ENCODE measurements at places on chromosomes 12 and 14. TPM values are rescaled to one million over a fixed set of nuclear protein-coding genes. Genes with fewer than 3 reads are reported as not detected.

GRCh38 chr14:104138098-104138717 is at the start of gene KIF26A:
Gene KIF26A, plus strand, starts transcription at chr14:104138587. Its CDS starts 136 bp downstream, at chr14:104138723.
- peak within 1 kb of the TSS; percentile 54 for H3K4me3 ChIP-seq
- peaks cover 65% of the 10 kb centered on the region for H3K4me1 ChIP-seq
- H3K27me3 ChIP-seq, result peaks cover 49% of the 10 kb centered on the region
- peak; percentile 78 for DNase-seq
- no peaks in the 10 kb centered on the region for H3K36me3 ChIP-seq
- H3K27ac ChIP-seq, result peak within 1 kb of the TSS; percentile 71

DNA sequence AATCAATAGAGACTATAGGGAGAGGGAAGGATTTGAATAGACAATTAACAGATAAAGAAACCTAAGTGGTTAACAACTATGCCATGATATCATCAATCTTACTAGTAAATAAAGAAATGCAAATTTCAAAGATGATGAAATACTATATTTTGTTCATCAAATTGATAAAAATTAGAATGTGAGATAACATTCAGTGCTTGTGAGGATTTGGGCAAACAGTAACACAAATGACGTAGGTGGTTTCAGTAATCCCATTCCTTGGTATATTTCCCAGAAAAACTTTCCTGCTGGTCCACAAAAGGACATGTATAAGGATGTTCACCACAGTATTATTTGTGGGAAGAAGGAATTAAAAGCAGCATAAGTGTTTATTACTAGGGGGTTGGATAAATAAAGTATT is 136.0 kb downstream of the ERC1 start:
- no peaks in the 10 kb centered on the region for H3K36me3 ChIP-seq
- H3K4me1 ChIP-seq, result no peaks in the 10 kb centered on the region
- H3K4me3 ChIP-seq, result no peak overlapping the region
- H3K27ac ChIP-seq, result no peak overlapping the region
- DNase-seq, result no peak
- H3K27me3 ChIP-seq, result no peaks in the 10 kb centered on the region

The CFAP54 gene
- 2.6 TPM for total RNA-seq

DNA sequence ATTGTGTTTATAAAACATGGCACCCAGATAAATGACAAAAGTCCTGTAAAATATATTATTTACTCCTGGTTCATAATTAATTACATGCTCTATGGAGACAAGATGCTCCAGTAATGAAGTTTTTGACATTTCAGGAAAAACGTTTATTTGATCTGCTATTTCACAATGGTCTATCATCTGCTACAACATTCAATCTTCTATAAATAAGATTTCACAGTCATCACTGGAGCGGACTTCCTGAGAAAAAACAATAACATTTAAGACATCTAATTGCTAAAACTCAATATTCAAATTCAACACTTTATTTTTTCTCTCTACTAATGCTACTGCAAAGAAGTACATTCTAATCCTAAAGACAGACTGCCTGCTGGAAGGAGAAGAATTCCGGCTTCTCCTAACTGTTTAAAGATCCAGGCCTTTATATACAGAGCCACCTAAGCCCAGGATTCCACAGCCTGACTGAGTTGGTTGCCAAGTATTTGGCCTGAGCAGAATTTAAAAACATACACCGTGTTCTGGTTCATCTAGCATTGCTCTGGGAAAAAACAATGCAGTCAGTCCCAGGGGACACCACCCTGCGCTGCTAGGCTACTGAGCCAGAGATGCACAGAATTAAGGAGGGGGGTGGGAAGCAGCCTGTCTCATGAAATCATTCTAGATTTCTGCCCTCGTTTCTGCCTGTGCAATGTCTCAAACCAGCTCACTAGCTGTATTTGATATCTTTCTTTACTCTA is 58.0 kb downstream of the TMTC1 start:
- H3K36me3 ChIP-seq, result no peaks in the 10 kb centered on the region
- no peaks in the 10 kb centered on the region for H3K27me3 ChIP-seq
- peak overlapping the region; percentile 34 for H3K27ac ChIP-seq
- H3K4me3 ChIP-seq, result no peak overlapping the region
- peaks cover 40% of the 10 kb centered on the region for H3K4me1 ChIP-seq
- DNase-seq, result no peak

GRCh38 chr14:61562321-61563161 is 132.8 kb upstream of the HIF1A start:
- DNase-seq, result no peak
- peaks cover 70% of the 10 kb centered on the region for H3K4me1 ChIP-seq
- no peaks in the 10 kb centered on the region for H3K27me3 ChIP-seq
- no peak overlapping the region for H3K4me3 ChIP-seq
- no peaks in the 10 kb centered on the region for H3K36me3 ChIP-seq

DNA sequence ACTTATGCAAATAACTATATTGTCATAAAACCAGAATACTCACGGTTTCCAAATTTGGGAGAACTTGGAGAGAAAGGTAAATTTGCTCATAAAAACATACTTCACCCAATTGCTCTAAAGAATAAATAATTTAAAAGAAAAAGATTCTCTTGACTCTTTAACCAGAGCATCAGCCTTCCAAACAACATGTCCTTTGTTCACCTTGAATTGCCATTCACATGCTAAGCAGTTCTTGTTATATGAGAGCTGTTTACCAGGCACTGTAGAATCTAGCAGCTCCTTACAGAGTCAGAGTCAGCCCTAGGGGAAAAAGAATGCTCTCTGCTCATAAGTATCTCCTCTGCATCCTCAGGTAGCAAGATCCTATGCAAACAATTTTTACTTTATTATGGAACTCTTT is 10.2 kb downstream of the SLCO1A2 start:
- no peak overlapping the region for H3K4me3 ChIP-seq
- no peaks in the 10 kb centered on the region for H3K36me3 ChIP-seq
- no peak for DNase-seq
- H3K4me1 ChIP-seq, result no peaks in the 10 kb centered on the region
- H3K27me3 ChIP-seq, result no peaks in the 10 kb centered on the region

DNA sequence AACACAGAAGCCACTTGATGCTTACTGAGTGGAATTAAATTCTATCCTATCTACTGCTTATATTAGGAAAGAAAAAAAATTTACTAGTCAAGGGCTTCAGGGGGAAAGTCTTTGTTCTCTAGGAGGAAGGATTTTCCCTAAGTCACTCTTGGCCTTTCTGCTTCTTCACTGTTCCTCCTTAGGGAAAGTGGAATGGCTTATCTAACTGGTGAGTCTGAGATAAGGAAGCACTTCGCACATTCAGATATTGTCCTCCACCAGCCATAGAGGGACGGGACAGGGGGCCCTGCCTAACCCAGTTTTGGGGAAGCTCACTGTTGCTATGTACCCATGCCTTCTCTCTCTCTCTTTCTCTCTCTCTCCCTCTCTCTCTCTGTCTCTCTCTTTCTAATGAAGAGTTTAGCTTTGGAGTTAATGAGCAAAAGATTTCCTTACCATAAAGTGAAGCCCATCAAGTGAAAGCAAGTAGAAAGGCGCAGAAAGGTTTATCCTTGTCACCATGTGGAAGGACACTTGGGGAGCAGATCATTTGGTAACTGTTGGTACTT is 450.6 kb downstream of the ZFP36L1 start:
- no peak for DNase-seq
- H3K27ac ChIP-seq, result no peak overlapping the region
- no peaks in the 10 kb centered on the region for H3K27me3 ChIP-seq
- H3K4me1 ChIP-seq, result peaks cover 13% of the 10 kb centered on the region
- H3K4me3 ChIP-seq, result no peak overlapping the region

DNA sequence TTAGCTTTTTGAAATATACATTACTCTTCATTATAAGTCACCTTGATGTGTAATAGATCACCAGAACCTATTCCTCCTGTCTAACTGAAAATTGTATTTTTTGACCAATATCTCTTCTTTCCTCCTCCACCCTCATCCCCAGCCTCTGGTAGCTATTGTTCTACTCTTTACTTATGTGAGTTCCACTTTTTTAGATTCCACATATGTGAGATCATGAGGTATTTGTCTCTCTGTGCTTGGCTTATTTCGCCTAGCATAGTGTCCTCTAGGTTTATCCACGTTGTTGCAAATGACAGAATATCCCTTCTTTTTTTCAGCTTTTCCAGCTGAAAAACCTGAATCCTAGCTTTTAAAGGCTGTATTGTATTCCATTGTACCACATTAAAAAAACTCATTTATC is 82.1 kb downstream of the MIPOL1 start:
- no peaks in the 10 kb centered on the region for H3K4me1 ChIP-seq
- no peak overlapping the region for H3K4me3 ChIP-seq
- no peak overlapping the region for H3K27ac ChIP-seq

The FITM1 gene
- 12.9 TPM for total RNA-seq

The DACT1 gene
- total RNA-seq, result 10.4 TPM

DNA sequence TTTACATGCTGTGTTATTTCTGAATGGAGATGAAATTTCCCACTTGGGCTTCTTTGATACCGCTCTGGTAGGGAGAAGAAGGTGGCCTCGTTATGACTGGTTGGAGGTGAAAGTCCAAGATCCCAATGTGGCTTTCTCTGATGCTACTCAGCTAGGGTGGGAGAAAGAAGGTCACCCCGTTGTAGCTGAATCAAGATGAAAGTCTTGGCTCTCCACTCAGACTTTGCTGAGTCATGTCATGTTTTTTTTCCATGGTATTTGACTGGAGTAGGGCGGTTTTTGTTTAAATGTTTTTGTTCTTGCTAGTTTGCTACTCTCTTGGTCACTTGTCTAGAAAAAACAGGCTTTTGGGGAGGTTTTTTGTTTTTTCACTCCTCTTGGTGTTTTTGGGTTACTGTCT is 2.4 kb upstream of the PDE6H start:
- no peaks in the 10 kb centered on the region for H3K27me3 ChIP-seq
- H3K27ac ChIP-seq, result no peak overlapping the region
- peaks cover 16% of the 10 kb centered on the region for H3K4me1 ChIP-seq
- DNase-seq, result no peak

GRCh38 chr12:106780010-106780631 is 5.6 kb downstream of the RIC8B start:
- peaks cover 18% of the 10 kb centered on the region for H3K36me3 ChIP-seq
- H3K27me3 ChIP-seq, result no peaks in the 10 kb centered on the region
- H3K4me1 ChIP-seq, result peaks cover 33% of the 10 kb centered on the region
- H3K27ac ChIP-seq, result no peak overlapping the region

The GZMH gene
- total RNA-seq, result 4.7 TPM

DNA sequence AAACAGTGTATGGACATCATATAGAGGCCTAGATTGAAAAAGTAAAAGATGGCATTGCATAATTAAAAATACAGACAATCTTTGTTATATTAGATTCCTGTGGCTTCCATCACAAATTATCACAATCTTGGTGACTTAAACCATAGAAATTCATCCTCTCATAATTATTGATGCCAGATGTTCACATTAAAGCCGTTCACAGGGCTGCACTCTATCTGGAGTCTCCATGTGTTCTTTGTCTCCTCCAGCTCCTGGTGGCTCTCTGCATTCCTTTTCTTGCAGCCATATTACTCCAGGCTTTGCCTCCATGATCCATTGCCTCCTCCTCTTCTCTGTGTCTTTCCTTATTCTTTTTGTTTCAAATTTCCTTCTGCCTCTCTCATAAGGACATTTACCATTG is 875.7 kb upstream of the USP15 start:
- no peaks in the 10 kb centered on the region for H3K27me3 ChIP-seq
- no peaks in the 10 kb centered on the region for H3K36me3 ChIP-seq
- DNase-seq, result no peak
- no peak overlapping the region for H3K27ac ChIP-seq

The GON7 gene
- total RNA-seq, result 10.7 TPM
